ENCODE measurements at places on chromosomes 11 and 22. TPM values are rescaled to one million over a fixed set of nuclear protein-coding genes. Genes with fewer than 3 reads are reported as not detected.
A peak's percentile ranks its signal among the peaks of the same experiment; 100 is the strongest.

GRCh38 chr11:128188346-128189004 lies 398.9 kb downstream of the ETS1 start:
- no peak for DNase-seq
- H3K27me3 ChIP-seq = no peaks in the 10 kb centered on the region
- peaks cover 6% of the 10 kb centered on the region for H3K4me1 ChIP-seq
- no peaks in the 10 kb centered on the region for H3K36me3 ChIP-seq
- H3K4me3 ChIP-seq = no peak overlapping the region

The LIF gene
- 6.9 TPM for total RNA-seq

The ARSA gene
- 46.4 TPM for total RNA-seq

DNA sequence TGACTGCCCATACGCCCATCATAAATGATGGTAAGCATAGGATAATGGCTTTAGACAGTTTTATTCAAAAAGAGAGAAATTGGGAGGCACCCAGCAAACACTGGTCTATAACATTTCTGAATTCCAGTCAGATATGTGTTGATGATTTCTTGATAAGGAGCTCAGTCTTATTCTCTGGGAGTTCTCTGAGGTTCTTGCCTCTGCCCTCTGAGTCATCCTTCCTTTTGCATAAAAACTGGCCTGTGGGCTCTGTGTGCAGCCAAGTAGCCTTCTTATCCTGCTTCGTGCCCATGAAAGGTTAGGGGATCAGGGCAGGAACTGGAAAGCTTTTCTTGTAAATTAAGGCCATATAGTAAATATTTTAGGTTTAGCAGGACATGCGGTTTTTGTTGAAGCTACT lies 48.9 kb downstream of the FAR1 start:
- H3K4me1 ChIP-seq = no peaks in the 10 kb centered on the region
- no peak overlapping the region for H3K4me3 ChIP-seq
- no peak overlapping the region for H3K27ac ChIP-seq
- H3K27me3 ChIP-seq = no peaks in the 10 kb centered on the region
- H3K36me3 ChIP-seq = peaks cover 55% of the 10 kb centered on the region
- no peak for DNase-seq

DNA sequence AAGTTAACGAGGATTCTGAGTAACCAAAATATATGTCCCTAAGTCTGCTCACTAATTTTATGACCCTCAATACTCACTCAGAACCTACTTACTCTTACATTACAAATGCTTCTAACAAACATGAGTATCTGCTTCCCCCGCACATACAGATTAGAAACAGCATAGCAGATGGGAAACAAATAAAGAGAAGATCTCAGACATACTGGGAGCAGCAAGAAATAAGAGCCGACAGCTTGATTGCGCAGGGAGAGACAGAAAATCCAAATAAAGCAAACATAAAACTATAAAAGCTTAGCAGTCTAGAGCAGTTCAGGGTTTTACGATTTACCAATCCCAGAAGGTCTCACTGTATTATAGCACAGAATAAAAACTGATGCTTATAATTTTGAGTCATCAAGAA lies 89.1 kb upstream of the DBX1 start:
- peaks cover 16% of the 10 kb centered on the region for H3K27me3 ChIP-seq
- H3K4me3 ChIP-seq = no peak overlapping the region
- H3K36me3 ChIP-seq = no peaks in the 10 kb centered on the region
- no peaks in the 10 kb centered on the region for H3K4me1 ChIP-seq

- peaks cover 60% of the 10 kb centered on the region for H3K4me1 ChIP-seq
- peak within 1 kb of the TSS; percentile 86 for H3K27ac ChIP-seq
- peak within 1 kb of the TSS; percentile 66 for H3K4me3 ChIP-seq
- no peaks in the 10 kb centered on the region for H3K27me3 ChIP-seq
- H3K36me3 ChIP-seq = no peaks in the 10 kb centered on the region
- peak; percentile 96 for DNase-seq
These were observed at the start of gene FAM89B for GRCh38 chr11:65572356-65573051. Gene FAM89B, plus strand, starts transcription at chr11:65572538. Its CDS starts 132 bp downstream, at chr11:65572670.

All from upper lobe of right lung (tissue), 1 donor.